ENCODE measurements at places on chromosomes 1 and 21. TPM values are rescaled to one million over a fixed set of nuclear protein-coding genes. Genes with fewer than 3 reads are reported as not detected.

- no peak overlapping the region for H3K27ac ChIP-seq
- H3K36me3 ChIP-seq, result no peaks in the 10 kb centered on the region
- DNase-seq, result no peak
- no peaks in the 10 kb centered on the region for H3K27me3 ChIP-seq
Measured at GRCh38 chr1:245870698-245871097, 636.4 kb downstream of the SMYD3 start.

DNA sequence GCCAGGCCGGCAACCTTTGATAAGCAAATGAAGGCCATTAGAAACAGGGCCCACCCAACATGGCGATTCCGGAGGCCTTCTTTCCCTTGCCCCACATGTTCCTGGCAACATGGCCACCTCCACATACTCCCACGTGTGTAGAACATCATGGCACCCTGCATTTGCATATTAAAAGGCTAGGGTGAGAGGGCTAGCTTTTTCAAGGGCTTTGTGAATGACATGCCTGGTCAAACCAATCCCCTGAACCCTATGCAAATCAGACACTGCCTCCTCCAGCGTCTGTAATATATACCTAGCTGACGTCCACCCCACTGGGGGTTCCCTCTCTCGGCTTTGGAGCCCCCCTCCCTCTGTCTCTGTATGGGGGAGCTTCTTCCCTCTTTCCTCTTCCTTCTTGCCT is 1.6 kb downstream of the ADCY10 start:
- no peak for DNase-seq
- H3K27me3 ChIP-seq, result no peaks in the 10 kb centered on the region
- no peak overlapping the region for H3K4me3 ChIP-seq
- peaks cover 7% of the 10 kb centered on the region for H3K36me3 ChIP-seq
- no peak overlapping the region for H3K27ac ChIP-seq

DNA sequence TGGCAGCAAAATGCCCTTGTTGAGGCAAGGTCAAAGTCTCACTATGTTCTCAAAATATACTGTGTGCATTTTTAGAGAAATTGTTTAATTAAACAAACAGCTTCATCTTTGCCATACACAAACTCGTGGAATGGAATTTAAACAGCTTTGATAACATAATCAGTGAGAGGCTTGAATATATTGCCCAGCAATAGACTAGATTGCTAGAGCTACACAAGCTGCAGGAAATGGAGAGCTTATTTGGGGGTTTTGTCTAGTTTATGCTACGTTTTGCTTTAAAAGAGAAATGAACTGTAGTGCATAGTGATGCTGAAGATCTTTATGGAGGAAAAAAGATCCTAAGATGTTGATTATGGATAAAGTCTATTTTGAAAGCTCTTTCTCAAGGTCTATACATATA is 166.8 kb upstream of the HMCN1 start:
- no peak for DNase-seq
- no peak overlapping the region for H3K27ac ChIP-seq
- peaks cover 8% of the 10 kb centered on the region for H3K4me1 ChIP-seq
- H3K36me3 ChIP-seq, result no peaks in the 10 kb centered on the region
- no peak overlapping the region for H3K4me3 ChIP-seq
- no peaks in the 10 kb centered on the region for H3K27me3 ChIP-seq

GRCh38 chr21:40667967-40668366 is 179.0 kb downstream of the DSCAM start:
- DNase-seq, result no peak
- H3K4me3 ChIP-seq, result no peak overlapping the region
- no peaks in the 10 kb centered on the region for H3K4me1 ChIP-seq
- no peaks in the 10 kb centered on the region for H3K36me3 ChIP-seq
- no peak overlapping the region for H3K27ac ChIP-seq

DNA sequence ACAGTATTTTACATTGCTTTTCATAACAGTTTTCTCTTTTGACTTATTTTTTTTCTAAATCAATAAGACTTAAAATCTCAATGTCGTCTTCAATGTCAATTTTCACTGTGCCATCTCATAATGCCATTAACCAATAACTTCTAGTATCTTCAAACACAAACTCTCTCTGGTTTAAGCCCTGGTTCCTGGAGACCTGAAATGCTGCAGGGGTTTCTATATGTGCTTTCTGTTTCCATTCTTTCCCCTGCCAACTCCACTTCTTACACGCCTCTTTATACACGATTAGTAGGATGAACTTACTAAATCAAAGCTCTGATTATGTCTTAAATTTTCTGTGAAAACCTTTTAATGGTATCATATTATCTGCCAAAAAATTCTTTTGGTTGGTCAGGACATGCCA is 191.4 kb downstream of the AMY1C start:
- H3K27ac ChIP-seq, result no peak overlapping the region
- H3K4me3 ChIP-seq, result no peak overlapping the region
- no peak for DNase-seq
- no peaks in the 10 kb centered on the region for H3K4me1 ChIP-seq
- H3K27me3 ChIP-seq, result no peaks in the 10 kb centered on the region
- H3K36me3 ChIP-seq, result no peaks in the 10 kb centered on the region

DNA sequence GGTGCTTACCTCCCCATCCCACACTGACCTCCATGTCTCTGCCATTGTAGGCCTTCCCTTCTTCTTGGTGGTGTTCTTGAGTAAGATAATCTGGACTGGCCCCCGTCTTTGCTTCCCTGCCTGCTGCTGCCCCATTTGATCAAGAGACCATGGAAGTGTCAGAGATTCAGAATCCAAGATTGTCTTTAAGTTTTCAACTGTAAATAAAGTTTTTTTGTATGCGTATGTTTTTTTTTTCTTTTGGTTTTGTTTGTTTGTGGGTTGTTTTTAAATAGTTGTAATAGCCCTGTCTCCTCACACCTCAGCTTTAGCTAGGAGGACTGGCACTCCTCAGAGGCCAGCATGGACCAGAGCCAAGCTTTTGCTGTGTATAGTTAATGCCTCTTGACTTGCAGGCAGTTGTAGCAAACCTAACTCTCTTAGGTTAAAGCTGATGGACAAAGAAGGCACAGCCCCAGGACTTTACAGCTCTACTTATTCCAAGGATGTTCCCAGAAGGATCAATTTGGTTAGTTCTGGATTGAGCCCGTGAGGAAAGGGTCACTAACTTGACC is 5.6 kb upstream of the YBX1 start:
- H3K4me3 ChIP-seq, result no peak overlapping the region
- H3K27ac ChIP-seq, result no peak overlapping the region
- no peaks in the 10 kb centered on the region for H3K27me3 ChIP-seq
- peaks cover 6% of the 10 kb centered on the region for H3K4me1 ChIP-seq
- H3K36me3 ChIP-seq, result no peaks in the 10 kb centered on the region
- DNase-seq, result no peak

DNA sequence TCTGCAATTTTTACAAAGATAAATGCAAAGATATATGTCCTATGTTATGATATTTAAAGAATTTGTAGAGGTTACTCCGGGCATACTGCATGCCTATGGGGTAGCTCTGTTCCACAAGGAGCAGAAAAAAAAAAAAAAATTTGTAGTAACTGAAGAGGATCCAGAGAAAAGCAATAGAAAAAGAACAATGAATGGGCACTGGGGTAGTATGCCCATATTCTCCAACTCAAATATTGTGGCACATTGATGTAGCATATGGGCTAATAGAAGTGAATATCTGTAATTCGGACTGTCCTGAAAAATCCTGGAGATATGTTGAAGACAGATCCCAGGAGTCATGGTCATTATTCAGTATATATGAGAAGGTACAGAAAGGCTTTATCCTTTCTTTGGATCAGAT is 1.1 kb upstream of the AKIRIN1 start:
- H3K27me3 ChIP-seq, result no peaks in the 10 kb centered on the region
- H3K27ac ChIP-seq, result peak overlapping the region; percentile 99
- H3K4me1 ChIP-seq, result peaks cover 27% of the 10 kb centered on the region
- no peaks in the 10 kb centered on the region for H3K36me3 ChIP-seq
- peak overlapping the region; percentile 98 for H3K4me3 ChIP-seq
- DNase-seq, result no peak

- H3K4me3 ChIP-seq, result no peak overlapping the region
- no peaks in the 10 kb centered on the region for H3K27me3 ChIP-seq
- DNase-seq, result no peak
- no peaks in the 10 kb centered on the region for H3K4me1 ChIP-seq
Measured at GRCh38 chr1:117013309-117013858, 11.8 kb downstream of the CD101 start.

- no peaks in the 10 kb centered on the region for H3K36me3 ChIP-seq
- DNase-seq, result no peak
- H3K27ac ChIP-seq, result peak overlapping the region; percentile 89
- no peaks in the 10 kb centered on the region for H3K27me3 ChIP-seq
- no peak overlapping the region for H3K4me3 ChIP-seq
Measured at GRCh38 chr21:38958940-38959691, 153.4 kb downstream of the ETS2 start.

DNA sequence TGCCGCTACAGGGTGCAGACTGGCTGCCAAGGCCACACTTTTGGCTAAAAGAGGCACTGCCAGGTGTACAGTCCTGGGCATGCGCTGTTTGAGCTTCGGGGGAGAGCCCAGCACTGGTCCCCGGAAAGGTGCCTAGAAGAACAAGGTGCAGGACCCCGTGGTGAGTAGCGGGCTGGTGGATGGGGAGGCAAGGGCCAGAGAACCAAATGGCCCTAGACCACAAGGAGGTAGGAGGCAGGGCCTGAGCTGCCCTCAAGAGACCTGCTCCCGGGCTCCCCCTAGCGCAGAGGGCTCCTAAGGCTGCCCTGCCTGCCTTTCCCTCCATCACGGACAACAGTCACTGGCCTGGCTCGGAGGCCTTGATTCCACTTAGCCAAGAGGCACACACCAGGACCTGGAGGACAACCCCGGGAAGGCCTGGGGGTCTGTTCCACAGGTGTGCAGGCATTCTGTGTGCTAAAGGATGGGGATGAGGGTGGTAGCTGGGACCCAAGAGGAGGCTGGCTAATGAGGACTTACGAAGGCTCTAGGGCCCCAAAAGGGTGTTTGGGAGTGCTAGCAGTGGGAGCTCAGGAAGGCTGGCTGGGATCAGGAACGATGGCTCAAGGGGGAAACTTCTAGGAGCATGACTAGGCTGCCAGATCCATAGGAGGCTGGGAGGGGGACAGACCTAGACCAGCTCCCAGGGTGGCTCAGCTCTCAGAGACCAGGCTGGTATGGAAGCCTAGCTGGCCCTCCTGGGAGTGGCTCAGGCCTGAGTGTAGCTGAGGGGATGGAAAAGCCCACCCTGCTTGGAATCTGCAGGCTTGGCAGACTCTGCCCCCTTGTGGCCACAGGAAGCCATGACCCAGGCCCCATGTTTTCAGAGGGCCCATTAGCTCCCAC is 742 bp downstream of the ARTN start:
- peaks cover 3% of the 10 kb centered on the region for H3K27me3 ChIP-seq
- H3K4me3 ChIP-seq, result peak overlapping the region; percentile 35
- peaks cover 12% of the 10 kb centered on the region for H3K4me1 ChIP-seq
- no peak overlapping the region for H3K27ac ChIP-seq

DNA sequence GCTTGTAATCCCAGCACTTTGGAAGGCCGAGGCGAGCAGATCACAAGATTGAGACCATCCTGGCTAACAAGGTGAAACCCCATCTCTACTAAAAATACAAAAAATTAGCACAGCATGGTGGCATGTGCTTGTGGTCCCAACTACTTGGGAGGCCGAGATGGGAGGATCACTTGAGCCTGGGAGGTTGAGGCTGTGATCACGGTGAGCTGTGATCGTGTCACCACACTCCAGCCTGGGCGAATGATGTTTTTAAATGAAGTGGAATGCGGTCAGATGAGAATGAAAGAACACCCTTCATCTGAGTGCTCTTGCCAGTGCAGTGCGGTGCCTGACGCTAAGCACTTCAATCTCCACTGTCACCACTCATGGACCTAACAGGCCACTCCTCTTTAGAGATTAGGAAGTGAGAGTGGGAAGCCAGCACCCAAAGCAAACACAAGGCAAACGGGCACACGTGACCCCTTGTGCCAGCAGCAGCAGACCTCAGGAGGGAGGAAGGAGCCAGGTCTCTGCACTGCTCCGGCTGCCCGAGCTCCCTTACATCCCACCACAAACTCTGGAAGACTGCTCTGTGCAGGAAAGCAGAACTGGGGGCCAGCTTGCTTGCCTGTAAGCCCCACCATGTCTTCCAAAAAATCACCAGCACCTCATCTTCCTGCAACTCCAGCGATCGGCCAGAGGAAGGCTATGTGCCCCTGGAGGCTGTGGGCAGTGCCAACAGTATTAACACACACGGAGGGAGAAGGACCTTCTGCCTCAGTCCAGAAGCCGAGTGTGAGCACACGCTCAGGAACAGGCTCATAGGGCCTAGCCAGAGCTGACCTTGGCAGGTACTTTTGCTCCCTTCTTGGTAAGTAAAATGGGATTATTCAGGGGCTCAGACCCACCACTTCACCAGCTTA is 9.7 kb downstream of the CTNNBIP1 start:
- peaks cover 32% of the 10 kb centered on the region for H3K4me1 ChIP-seq
- H3K27me3 ChIP-seq, result no peaks in the 10 kb centered on the region
- H3K4me3 ChIP-seq, result no peak overlapping the region
- DNase-seq, result no peak
- peak overlapping the region; percentile 89 for H3K27ac ChIP-seq

DNA sequence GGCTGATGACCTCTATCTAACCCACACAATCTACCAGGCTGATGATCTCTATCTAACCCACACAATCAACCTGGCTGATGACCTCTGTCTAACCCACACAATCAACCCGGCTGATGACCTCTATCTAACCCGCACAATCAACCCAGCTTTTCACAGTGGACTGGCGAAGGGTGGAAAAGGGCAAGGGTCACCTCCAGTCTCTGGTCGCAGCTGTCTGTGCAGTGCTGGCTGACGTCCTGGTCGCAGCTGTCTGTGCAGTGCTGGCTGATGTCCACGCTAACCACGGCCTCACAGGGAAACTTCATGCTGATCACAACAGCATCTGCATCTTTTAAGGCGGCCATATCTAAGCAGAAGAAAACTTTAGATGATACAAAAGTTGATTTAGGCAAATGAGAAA is 12.2 kb upstream of the CCDC27 start:
- H3K36me3 ChIP-seq, result peaks cover 29% of the 10 kb centered on the region
- H3K4me1 ChIP-seq, result no peaks in the 10 kb centered on the region
- no peak overlapping the region for H3K4me3 ChIP-seq
- DNase-seq, result no peak
- no peak overlapping the region for H3K27ac ChIP-seq

- no peaks in the 10 kb centered on the region for H3K27me3 ChIP-seq
- DNase-seq, result peak; percentile 89
- no peaks in the 10 kb centered on the region for H3K36me3 ChIP-seq
- H3K27ac ChIP-seq, result peak overlapping the region; percentile 90
- H3K4me1 ChIP-seq, result peaks cover 12% of the 10 kb centered on the region
- no peak overlapping the region for H3K4me3 ChIP-seq
Measured at GRCh38 chr1:25022361-25023189, 92.5 kb upstream of the RUNX3 start.

IFNLR1 gene
- total RNA-seq, result 3.5 TPM

DNM3 gene
- 0.42 TPM for total RNA-seq

FOXD2 gene
- not detected for total RNA-seq

OR2C3 gene
- total RNA-seq, result not detected

SLC9A1 gene
- total RNA-seq, result 10.9 TPM

All from cardiac muscle cell (in vitro differentiated cells and primary cell).